ENCODE measurements at places on chromosomes 13 and 19. TPM values are rescaled to one million over a fixed set of nuclear protein-coding genes. Genes with fewer than 3 reads are reported as not detected.

DNA sequence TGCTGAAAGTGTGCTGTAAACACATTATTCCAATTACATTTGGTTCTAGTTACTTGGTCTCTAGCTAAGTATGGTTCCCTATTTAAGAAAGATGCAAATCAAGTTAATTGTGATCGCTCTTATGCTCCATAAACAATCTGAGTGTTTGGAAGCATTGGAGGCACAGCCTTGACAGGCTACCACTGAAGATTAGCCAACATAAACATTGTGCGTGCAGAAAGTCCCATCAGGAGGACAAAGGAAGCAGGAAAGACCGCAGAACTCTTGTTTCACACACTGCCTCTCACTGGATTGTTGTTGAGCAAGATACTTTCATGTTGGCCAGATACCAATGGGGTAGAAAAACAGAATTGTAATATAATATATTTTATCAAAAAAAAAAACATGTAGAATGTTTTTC, 814.4 kb downstream of the EFNB2 start:
- no peak overlapping the region for H3K4me3 ChIP-seq
- DNase-seq: no peak
- H3K4me1 ChIP-seq: no peaks in the 10 kb centered on the region
- H3K27ac ChIP-seq: no peak overlapping the region

DNA sequence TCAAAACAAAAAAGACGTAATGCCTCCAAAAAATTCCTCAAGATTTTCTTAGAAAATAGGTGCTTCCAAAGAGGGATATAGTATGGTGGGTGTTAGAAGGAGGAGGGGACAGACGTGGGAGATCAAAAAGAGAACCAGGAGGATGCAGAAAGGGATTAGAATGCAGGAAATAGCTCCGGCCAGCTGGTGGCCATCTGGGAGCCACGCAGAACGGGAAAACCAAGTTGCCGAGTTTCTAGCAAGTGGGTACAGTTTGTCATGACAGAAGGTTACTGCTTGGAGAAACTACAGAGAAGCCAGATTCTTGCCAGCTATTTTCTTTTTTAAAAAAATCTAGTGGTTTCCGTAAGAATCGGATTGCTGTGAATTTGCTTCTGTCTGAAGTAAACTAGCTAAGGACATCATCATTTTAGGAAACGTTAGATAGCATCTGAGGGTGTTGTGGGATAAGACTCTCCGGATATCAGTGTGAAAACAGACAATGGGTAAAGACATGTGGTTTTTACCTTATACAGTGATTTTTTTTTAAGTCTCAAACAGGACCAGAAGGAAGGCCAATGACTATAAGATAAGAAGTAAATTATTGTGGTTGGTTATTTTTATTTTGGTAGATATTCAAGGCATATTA, 104.9 kb downstream of the HSPH1 start:
- H3K4me1 ChIP-seq: no peaks in the 10 kb centered on the region
- no peaks in the 10 kb centered on the region for H3K27me3 ChIP-seq
- DNase-seq: no peak
- no peak overlapping the region for H3K27ac ChIP-seq
- no peaks in the 10 kb centered on the region for H3K36me3 ChIP-seq

MLLT1 gene
- total RNA-seq: 17.8 TPM

GRCh38 chr13:84917252-84917878, 881.9 kb downstream of the SLITRK6 start:
- H3K27me3 ChIP-seq: no peaks in the 10 kb centered on the region
- no peak overlapping the region for H3K4me3 ChIP-seq
- peaks cover 3% of the 10 kb centered on the region for H3K4me1 ChIP-seq
- no peak overlapping the region for H3K27ac ChIP-seq
- no peak for DNase-seq
- no peaks in the 10 kb centered on the region for H3K36me3 ChIP-seq

- H3K4me1 ChIP-seq: no peaks in the 10 kb centered on the region
- no peaks in the 10 kb centered on the region for H3K36me3 ChIP-seq
- no peak for DNase-seq
- peaks cover 43% of the 10 kb centered on the region for H3K27me3 ChIP-seq
Measured at GRCh38 chr19:55544776-55545439, 435 bp downstream of the SBK3 start.

PAF1 gene
- 48.3 TPM for total RNA-seq

DNA sequence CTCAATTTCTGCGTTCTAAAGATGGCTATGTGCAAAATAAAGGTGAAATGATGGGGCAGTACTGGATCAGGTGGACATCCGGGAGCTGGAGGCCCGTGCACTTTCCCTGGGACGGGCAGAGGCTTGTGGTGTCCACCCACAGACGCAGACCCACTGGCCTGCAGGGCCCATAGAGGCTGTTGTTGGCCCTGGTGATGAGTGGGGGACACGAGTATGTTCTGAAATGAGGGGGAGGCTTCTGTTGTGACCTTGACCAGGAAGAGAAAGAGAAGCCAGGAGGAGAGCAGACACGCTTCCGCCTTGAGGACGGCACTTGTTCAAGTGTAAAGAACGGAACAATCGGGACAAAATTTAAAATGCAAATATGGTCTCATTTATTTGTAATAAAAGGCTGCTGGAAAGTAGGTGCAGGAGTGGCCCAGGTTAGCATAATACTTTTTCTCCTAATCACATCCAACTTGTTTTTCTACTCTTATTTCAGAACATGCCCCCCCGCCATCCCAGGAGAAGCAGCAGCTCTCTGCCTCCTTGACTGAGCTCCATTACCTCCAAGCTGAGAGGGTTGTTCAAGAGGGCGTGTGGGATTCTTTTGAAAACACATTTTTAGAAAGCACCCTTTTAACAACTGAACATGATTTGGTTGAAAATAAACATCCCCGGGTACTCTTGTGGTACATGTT, 27.1 kb downstream of the ATP11A start:
- no peak for DNase-seq
- no peaks in the 10 kb centered on the region for H3K27me3 ChIP-seq
- H3K4me3 ChIP-seq: no peak overlapping the region
- peaks cover 24% of the 10 kb centered on the region for H3K4me1 ChIP-seq
- H3K36me3 ChIP-seq: peaks cover 15% of the 10 kb centered on the region
- H3K27ac ChIP-seq: no peak overlapping the region

WDR88 gene
- total RNA-seq: not detected

DNA sequence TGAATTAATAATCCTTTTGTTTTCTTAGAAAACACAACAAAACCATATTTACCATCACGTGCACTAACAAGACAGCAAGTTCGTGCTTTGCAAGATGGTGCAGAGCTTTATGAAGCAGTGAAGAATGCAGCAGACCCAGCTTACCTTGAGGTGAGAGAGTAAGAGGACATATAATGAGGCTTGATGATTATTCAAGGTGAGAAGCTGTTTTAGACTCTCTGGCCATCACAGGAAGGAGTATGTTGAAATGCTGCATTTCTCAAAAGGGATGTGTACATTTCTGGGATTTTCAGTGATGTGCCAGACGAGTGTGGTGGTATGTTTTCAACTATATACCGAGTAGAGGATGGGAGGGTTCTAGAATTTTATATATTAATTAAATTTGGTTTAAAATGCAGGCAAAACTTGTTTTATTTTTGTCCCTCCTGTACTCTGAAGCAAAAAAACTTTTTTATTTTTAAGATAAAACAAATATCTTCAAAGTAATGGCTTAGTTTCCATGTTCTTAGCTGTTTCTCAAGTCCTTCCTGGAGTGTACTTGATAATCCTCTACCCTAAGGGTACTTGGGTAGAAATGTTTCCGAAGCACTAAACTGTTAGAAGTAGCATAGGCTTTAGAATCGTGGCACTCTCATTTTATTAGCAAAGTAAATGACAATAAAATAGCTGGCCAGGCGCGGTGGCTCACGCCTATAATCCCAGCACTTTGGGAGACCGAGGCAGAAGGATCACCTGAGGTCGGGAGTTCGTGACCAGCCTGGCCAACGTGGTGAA, 51.1 kb downstream of the N4BP2L1 start:
- H3K36me3 ChIP-seq: no peaks in the 10 kb centered on the region
- no peak overlapping the region for H3K27ac ChIP-seq
- no peaks in the 10 kb centered on the region for H3K27me3 ChIP-seq
- DNase-seq: no peak

GRCh38 chr13:59094181-59094580, 1069.5 kb downstream of the DIAPH3 start:
- no peak overlapping the region for H3K27ac ChIP-seq
- no peaks in the 10 kb centered on the region for H3K27me3 ChIP-seq
- no peak for DNase-seq

CEACAM4 gene
- not detected for total RNA-seq

- H3K36me3 ChIP-seq: peaks cover 75% of the 10 kb centered on the region
- H3K4me3 ChIP-seq: no peak overlapping the region
- DNase-seq: no peak
- peaks cover 28% of the 10 kb centered on the region for H3K4me1 ChIP-seq
- no peaks in the 10 kb centered on the region for H3K27me3 ChIP-seq
Measured at GRCh38 chr19:49856574-49857021, 5.6 kb downstream of the PTOV1 start.

- DNase-seq: no peak
- no peak overlapping the region for H3K4me3 ChIP-seq
- H3K27me3 ChIP-seq: no peaks in the 10 kb centered on the region
- H3K36me3 ChIP-seq: no peaks in the 10 kb centered on the region
- H3K4me1 ChIP-seq: no peaks in the 10 kb centered on the region
Measured at GRCh38 chr13:74816737-74817136, 665.2 kb downstream of the TBC1D4 start.

DNA sequence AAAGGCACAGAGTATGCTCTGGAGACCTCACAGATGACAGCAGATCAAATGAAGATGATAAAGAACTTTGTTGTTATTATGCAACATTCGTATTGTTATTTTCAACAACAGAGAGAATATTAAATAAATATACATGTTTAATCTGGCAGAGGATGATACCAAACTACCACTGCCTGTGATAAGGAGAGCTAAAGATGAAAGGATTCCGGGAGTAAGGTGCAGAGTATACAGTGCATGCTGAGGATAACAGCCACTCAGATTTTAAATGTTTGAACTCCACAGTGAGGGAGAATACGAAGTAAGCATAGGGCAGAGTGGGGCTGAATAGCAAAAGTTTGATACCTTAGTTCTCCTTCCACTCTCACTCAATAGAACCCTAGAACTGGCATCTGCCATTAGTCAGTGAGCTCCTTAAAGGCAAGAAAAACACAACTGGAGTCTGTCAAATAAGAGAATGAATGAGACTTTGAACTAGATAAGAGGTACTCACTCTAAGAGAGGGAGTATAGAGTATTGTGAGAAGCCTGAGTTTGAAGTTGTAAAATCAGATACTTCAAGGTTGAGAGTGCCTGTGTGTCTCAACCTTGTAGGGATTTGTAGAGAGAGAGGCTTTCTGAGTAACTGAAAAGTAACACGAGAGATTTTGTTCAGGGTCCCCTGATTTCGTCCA, 78.5 kb downstream of the STARD13 start:
- no peak for DNase-seq
- H3K36me3 ChIP-seq: no peaks in the 10 kb centered on the region
- no peaks in the 10 kb centered on the region for H3K27me3 ChIP-seq
- peaks cover 11% of the 10 kb centered on the region for H3K4me1 ChIP-seq
- peak overlapping the region; percentile 84 for H3K27ac ChIP-seq

GRCh38 chr13:94435604-94436226, 43.8 kb downstream of the DCT start:
- DNase-seq: no peak
- H3K36me3 ChIP-seq: no peaks in the 10 kb centered on the region
- H3K27me3 ChIP-seq: no peaks in the 10 kb centered on the region
- peaks cover 4% of the 10 kb centered on the region for H3K4me1 ChIP-seq
- no peak overlapping the region for H3K4me3 ChIP-seq
- H3K27ac ChIP-seq: no peak overlapping the region

DNA sequence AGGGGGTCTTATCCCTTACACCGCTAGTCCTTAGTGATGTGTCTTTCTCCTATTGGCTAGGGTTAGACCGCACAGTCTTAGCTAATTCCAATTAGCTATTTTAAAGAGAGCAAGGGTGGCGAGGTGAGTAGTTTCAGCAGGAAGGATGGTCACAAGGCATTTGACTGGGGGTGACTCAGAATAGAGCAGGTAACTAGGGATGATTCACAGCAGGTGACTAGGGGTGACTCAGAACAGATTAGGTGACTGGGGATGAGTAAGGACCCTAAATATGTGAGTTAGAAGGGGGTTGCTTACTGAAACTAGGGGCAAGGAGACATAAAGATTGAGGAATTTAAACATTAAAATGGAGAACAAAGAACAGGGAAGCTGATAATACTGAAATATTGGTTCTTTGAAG, 64.3 kb downstream of the ZNF66 start:
- H3K36me3 ChIP-seq: no peaks in the 10 kb centered on the region
- no peaks in the 10 kb centered on the region for H3K27me3 ChIP-seq
- no peak for DNase-seq

GRCh38 chr19:36097036-36097435, 13.9 kb upstream of the OVOL3 start:
- H3K27ac ChIP-seq: peak overlapping the region; percentile 94
- H3K36me3 ChIP-seq: no peaks in the 10 kb centered on the region
- H3K4me3 ChIP-seq: no peak overlapping the region
- H3K4me1 ChIP-seq: no peaks in the 10 kb centered on the region

IL12RB1 gene
- 2.6 TPM for total RNA-seq
